ENCODE measurements at places on chromosomes 11 and 22. TPM values are rescaled to one million over a fixed set of nuclear protein-coding genes. Genes with fewer than 3 reads are reported as not detected.

OR52L1 gene
- total RNA-seq, result not detected

RAB39A gene
- not detected for total RNA-seq

ZNRF3 gene
- total RNA-seq, result 6.3 TPM

UBQLNL gene
- total RNA-seq, result 0.23 TPM

TMEM191B gene
- total RNA-seq, result 0.91 TPM

KRTAP5-2 gene
- not detected for total RNA-seq

CDCA5 gene
- 1.6 TPM for total RNA-seq

TRIM49 gene
- total RNA-seq, result not detected

OR52B6 gene
- total RNA-seq, result not detected

DRAP1 gene
- 126 TPM for total RNA-seq

BATF2 gene
- 0.13 TPM for total RNA-seq

ZPR1 gene
- total RNA-seq, result 48.1 TPM

SLC17A6 gene
- not detected for total RNA-seq

MYO7A gene
- total RNA-seq, result 0.13 TPM

NNMT gene
- 384 TPM for total RNA-seq

PRRG4 gene
- 0.89 TPM for total RNA-seq

RCOR2 gene
- total RNA-seq, result 5.8 TPM

HOATZ gene
- not detected for total RNA-seq

JHY gene
- 1.8 TPM for total RNA-seq

APOA4 gene
- total RNA-seq, result not detected

SNRPD3 gene
- 155 TPM for total RNA-seq

FOLR2 gene
- total RNA-seq, result not detected

FGF4 gene
- total RNA-seq, result not detected

CD6 gene
- not detected for total RNA-seq

APOA5 gene
- not detected for total RNA-seq

SMTNL1 gene
- not detected for total RNA-seq

P2RY2 gene
- 0.92 TPM for total RNA-seq

ZP1 gene
- 0.98 TPM for total RNA-seq
